ENCODE measurements at places on chromosomes 7 and 10. TPM values are rescaled to one million over a fixed set of nuclear protein-coding genes. Genes with fewer than 3 reads are reported as not detected.

DNA sequence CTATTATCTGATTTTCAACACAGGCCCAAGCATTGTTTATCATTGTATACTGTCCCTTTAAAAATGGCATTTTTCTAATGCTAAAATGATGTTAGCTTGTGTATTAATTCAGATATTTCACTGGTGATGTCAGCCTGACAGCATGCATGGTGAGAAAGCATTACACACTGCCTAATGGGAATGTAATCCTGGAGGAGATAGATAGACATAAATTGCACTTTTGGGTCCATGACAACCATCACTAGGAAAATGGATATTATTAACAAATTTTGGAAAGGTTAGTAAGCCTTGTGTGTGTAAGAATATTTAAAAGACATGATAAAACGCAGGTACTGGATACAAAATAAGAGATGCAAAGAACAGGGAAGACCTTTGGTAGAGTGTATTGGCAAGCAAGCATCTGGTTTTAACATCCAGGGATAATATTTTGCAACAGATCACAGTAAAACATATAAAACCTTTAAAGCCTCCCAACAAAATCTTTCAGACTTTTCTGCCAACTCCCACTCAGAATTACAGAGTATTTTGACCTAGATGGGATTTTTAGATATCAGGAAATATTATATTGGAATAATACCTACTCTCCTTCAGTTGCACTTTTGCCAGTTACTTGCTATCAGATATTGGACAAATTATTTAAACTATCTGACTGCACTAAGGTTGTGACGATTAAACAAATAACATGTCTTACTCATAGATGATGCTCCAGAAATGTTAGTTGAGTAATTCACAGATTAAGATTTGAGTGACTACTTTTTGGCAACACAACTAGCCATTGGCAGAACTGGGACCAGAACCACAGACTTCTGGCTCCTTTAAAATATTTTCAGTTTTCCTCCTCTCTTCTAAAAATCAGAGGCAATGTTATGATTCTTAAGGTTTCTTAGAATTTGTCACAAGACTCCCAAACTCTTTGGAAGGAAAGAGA lies 291.6 kb upstream of the SEMA3C start:
- DNase-seq: no peak

METTL27 gene
- 2.1 TPM for total RNA-seq

- no peak for DNase-seq
Observed at GRCh38 chr7:107948645-107949442, 54.1 kb downstream of the LAMB1 start.

ASB10 gene
- not detected for total RNA-seq

DNA sequence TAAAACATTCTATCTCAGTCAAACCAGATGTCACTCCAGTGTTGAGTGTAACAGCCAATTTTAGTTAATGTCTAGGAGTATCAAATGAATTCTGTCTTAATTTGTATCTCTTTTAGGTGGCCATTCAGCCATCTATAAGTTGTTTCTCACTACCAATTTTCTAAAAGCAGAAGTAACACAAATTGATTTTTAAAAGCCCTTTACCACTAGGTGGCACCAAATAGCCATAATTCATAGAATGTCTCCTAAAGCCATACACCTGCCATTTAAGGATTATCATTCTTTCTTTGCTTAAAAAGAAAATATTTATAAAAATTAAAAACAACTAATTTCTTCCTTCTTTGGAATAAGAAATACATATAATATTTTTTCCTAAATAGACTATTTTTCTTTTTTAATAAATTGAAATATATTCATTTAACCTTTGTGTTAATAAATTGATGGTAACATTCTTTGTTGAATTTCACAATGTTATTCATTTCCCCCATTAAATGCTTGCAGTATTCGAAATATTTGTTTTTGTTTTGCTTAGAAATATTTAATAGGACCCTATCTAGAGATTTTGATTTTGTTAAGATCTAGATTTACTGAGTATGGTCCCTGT lies 107.8 kb upstream of the PPP1R3A start:
- DNase-seq: no peak

TCERG1L gene
- total RNA-seq: 0.06 TPM

DNA sequence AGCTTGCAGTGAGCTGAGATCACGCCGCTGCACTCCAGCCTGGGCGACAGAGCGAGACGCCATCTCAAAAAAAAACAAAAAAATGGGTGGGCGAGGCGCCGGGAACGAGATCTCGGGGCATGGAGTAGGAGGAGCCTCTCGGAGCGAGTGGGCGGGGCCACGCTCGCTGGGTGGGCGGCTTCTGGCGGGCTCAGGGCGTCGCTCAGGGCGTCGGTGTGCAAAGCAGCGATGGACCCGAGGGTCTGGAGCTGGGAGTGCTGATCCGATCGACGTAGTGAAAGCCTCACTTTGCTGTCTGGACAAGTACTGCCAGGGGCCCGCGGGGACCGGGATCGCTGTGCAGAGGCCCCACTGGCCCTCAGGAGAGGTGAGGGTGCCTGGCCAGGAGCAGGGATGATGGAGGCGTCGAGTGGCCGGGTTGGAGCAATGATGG lies 22.6 kb upstream of the AMZ1 start:
- DNase-seq: no peak

DNA sequence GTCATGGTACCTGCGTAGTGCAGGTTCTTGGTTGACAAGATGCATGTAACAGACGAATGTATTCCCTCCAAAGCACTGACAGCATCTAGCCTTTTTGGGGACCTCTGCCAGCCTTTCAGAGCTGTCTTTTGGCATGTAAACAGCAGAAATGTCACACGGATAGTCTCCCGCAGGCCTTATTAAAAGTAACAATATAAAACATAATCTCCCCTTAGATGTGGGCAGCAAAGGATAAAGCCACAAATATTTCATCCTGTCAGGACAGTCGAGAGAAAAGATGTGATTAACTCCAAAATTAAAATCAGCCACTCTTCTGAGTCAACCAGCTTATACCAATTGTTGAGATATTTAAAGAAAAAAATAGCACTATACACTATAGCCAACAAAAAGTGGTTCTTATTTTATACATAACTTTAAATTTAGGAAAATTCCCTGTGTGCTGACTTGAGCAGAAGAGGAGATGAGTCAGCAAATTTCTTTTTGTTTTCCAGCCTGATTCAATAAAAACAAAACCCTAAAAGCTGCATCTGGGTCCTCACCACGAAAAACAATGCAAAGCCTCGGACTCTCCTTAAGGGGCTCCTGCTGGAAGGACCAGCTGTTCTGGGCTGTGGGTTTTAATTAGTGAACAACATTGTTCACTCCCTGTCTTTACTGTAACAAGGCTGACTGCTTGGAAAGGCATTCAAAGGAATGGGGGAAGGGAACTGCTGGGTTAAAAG lies 240.2 kb downstream of the ADAM12 start:
- no peak for DNase-seq

GRCh38 chr10:14536241-14537213 lies 205.8 kb upstream of the FRMD4A start:
- DNase-seq: no peak

- DNase-seq: no peak
Observed at GRCh38 chr10:122044713-122045112, 55.8 kb downstream of the TACC2 start.

TYSND1 gene
- total RNA-seq: 13.0 TPM

All from CD4-positive, alpha-beta T cell (primary cell).